B cell (primary cell): ENCODE measurements at places on chromosomes 11 and 22.
A peak's percentile ranks its signal among the peaks of the same experiment; 100 is the strongest.

GRCh38 chr11:11426226-11426952 lies 73.3 kb upstream of the CSNK2A3 start:
- no peak for DNase-seq

- DNase-seq, result no peak
Measured at GRCh38 chr11:134580610-134580975, 168.6 kb upstream of the B3GAT1 start.

DNA sequence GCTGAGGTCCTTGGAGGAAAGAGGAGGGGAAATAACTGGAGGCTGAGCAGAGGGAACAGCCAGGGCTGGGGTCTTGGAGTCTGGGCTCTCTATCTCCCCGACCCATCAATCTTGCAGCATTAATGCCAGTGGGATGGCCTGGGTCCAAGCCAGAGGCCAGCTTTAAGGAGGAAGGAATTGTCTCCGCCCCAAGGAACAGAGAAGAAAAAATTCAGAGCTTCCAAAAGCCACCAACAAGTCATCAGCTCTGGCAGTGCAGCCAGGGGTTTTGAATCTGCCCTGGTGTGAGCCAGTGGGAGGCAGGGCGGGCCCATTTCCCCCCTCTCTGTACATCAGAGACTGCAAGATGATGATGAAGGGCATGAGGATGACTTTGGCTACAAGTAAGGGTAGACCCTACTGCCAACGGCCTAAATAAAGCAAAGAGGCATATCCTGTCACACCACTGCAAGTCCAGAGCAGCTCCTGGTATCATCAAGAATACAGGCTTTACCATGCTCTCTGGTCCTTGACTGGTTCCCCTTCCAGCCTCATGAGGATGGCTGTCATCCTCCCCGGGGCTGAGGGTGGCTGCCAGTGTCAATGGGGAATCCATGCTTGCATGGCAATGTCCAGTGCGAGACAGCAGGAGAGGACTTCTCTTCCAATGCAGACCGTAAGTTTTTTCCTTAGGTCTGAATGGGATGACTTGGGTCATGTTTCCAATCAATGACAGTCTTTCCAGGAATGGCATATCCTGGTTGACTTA lies 34.4 kb downstream of the LRRC32 start:
- DNase-seq, result peak; percentile 27

GRCh38 chr11:57387289-57388030 lies 3.0 kb downstream of the PRG2 start:
- DNase-seq, result no peak

GRCh38 chr22:44620841-44621257 lies 81.2 kb upstream of the PRR5 start:
- no peak for DNase-seq

DNA sequence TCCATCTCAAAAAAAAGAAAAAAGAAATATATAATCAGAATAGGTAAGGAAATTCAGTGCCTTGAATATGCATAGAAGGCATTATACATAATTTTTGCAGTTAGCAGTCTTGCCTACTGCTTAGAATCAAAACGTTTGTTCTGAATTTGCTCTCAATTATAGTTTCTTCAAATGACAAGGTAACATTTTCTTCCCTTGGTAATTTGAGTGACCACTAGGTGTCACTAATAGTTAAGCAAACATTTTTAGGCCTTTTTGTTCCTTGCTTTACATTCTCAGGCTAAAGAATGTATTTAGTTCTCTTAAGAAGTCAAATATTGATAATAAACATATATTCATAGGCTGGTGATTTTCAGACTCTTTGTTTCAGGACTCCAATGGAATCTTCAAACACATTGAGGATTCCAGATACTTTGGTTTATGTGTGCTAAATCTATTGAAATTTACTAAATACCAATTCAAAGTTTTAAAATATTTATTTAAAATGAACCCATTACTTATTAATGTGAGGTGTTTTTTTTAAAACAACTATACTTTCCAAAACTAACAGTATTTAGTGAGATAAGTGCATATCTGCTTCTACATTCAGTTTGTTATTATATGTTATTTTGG lies 55.0 kb upstream of the DEPDC7 start:
- DNase-seq, result peak; percentile 59

GRCh38 chr11:60763692-60764369 lies 7.2 kb downstream of the MS4A15 start:
- DNase-seq, result no peak

- no peak for DNase-seq
Measured at GRCh38 chr11:29255401-29255800, 761.4 kb downstream of the KCNA4 start.

DNA sequence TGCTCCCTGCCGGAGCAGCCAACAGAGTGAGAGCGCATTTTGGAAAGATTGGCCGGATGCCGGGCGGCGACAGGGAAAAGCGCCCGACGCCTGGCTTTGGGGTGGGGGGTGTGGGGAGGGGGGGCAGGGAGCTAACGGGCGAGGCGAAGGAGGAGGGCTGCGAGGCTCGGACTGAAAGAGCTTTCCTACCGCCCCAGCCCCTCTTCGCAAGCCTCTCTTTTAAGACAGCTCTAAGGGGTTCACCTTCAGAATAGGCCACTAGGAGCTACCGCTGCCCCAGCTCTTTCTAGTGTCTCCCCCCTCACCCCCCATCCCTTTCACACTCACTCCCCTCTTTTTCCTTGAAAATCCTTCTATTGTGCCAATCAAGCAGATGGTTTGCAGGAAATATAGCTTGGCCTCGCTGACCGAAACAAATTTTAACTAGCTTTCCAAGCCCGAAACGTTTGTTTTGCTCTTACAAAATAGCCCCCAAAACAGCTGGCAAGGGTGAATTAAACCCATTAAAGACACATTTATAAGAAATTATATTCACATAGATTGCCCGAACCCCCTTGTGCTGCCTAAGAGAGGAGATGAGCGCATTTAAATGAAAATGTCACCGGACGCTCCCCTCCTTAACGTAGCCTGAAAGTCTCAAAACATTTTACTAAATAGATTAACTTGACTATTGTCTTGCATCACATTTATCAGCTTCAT lies 3.7 kb upstream of the DBX1 start:
- DNase-seq, result no peak

DNA sequence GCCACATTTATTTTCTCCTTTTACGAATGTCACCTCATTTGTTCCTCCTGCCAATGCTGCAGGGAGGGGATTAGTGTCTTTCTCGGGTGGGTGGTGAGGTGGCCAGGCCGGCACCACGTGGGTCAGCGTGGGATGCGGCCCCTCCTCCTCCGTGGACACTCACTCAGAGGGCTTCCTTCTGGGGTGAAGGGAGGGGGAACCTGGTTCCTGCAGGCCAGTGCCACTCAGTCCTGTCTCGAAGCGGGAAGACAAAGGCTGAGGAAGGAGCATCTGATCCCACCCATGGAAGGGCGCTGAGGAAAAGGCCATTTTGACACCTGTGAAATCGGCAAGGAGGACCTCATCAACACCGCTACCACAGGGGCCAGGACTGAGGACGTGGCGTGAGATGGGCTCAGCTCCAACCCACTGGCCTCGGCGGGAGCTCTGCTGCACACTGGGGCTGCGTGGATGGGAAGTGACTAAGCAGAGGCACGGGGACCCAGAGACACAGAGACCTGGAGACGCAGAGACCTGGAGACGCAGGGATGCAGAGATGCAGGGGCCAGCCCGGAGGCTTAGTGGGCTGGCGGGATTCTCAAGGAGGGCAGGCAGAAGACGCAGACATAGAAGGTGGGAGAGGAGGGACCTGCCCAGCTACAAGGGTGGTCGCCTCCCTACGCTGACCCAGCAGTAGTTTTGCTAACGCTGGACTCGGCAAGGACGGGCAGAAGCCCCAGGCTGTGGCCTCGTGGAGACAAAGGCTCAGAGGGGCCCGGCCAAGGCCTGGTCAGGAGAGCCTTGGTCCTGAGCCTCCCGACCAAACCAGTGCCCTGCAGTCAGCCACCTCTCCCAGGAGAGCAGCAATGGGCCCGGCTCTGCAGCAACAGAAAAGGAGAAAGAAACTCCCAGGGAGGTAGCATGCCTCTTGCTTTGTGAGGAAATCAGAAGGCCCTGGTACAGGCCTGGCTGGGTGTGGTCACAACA lies 1071.2 kb downstream of the BRD1 start:
- DNase-seq, result no peak

DNA sequence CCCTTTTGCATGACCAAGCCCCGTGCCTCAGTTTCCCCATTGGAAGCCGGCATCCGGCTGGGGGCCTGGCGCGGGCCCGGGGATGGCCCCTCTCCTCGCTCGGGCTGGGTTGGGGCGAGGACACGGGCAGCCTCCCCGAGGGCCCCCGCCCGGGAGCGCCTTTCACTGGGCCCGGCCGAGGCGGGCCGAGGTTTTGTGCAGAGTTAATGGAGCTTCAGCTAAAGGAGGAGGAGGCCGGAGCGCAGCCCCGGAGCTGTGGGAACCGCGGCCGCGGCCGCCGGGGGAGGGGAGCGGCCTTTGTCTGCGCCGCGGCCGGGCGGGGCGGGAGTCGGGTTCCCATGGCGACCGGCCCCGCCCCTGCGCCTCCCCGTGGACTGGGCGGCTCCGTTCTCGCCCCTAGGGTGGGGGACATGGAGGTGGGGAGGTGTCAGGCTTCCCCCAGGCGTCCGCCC lies 1.4 kb upstream of the MAPK11 start:
- peak; percentile 73 for DNase-seq
